AG08395 (cell line): ENCODE measurements at places on chromosomes 16 and 17.

GRCh38 chr17:77042476-77043231 lies 98.1 kb upstream of the SEC14L1 start:
- no peak for DNase-seq

DNA sequence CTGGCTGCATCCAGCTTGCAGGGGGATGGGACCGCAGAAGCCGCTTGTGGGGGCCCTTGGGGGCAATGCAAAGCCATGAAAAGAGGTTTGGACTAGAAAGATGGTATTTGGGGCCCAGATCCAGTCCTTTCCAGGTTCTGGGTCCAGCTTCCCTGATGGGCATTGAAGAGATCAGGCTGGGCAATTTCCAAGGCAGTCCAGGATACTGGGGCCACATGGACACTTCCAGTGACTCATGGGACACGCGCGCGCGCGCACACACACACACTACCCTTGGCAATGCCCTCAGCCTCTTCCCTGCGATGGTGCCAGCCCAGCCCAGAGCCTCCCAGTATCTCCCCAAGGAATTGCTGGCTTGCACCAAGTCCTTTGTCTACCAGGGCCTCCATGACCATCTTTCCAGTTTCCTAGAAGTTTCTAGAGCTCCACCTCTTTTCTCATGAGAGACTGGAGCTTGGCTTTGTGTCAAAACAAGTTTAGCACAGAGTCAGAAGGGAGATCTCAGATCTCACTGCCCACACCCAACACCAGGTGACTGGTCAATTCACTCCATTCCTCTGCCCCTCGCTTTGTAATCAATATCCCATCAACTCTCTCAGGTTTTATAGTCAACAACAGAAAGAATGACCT lies 44.3 kb downstream of the WNT3 start:
- DNase-seq = no peak

DNA sequence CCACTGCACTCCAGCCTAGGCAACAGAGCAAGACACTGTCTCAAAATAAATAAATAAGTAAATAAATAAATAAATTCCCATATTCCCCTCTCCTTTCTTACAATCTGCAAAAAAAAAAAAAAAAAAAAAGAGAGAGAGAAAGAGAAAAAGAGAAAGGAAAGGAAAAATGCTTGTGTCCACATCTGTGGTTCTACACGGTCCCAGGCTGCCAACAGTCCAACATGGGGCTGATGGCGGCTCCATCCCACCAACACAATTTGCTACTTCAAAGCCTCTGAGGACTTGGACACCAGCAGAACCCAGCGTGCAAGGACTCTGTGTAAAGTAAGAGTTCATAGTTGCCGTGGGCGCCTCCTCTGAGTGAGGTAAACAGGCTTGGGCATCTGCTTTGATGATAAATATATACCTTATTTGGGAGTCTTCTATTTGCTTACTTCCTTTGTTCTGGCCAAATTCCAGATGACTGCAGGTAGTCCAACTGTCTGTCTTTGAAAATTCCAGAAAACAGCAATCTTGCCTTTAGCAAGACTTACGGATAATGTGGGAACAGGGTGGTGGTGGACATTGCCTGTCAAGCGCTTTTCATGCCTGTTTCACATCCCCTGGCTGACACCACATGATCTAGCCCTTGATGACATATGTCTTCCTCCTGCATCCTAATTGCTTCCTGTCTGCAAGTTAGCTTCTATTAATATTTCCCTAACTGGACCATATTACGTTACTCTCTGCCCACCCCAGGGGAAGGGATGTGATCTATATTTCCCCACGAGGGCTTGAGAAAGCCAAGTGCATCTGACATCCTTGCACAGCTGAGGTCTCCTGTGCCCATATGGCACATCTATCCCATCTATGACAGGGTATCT lies 10.1 kb downstream of the LITAF start:
- DNase-seq = no peak

GRCh38 chr16:21272253-21272652 lies 5.8 kb downstream of the CRYM start:
- no peak for DNase-seq

- DNase-seq = no peak
Measured at GRCh38 chr16:89176147-89176690, 4.7 kb downstream of the CDH15 start.

- no peak for DNase-seq
Measured at GRCh38 chr16:57115514-57116182, 23.3 kb downstream of the CPNE2 start.

GRCh38 chr16:78523212-78523985 lies 423.9 kb downstream of the WWOX start:
- no peak for DNase-seq

DNA sequence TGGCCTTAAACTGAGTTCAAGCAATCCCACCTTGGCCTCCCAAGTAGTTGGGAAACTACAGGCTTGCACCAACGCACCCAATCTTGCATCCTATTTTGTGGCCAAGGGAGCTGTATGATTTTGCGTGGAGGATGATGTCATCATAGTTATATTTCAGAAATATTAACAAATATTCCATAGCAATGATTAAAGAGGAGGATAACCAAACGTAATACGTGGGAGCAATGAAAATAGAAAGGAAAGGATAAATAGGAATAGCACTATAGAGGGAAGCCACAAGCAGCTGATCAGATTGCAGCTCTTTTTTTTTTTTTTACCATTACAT lies 2.2 kb upstream of the YWHAE start:
- no peak for DNase-seq

DNA sequence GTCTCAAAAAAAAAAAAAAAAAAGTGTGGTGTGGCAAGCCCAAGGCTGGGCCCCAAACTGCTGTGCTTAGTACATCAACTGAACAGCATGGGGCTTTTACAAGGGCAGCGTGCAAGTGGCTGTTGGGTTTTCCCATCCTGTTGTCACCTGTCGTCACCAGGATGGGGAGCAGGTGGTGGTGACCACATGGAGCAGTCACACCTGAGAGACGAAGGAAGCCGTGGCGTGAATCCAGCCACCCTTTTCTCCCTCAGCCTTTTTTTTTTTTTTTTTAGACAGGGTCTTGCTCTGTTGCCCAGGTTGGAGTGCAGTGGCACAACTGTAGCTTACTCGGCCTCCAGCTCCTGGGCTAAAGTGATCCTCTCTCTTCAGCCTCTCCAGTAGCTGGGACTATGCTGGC lies 4.1 kb upstream of the MRPL58 start:
- DNase-seq = no peak

GRCh38 chr17:34639706-34640425 lies 60.5 kb downstream of the TMEM132E start:
- no peak for DNase-seq

DNA sequence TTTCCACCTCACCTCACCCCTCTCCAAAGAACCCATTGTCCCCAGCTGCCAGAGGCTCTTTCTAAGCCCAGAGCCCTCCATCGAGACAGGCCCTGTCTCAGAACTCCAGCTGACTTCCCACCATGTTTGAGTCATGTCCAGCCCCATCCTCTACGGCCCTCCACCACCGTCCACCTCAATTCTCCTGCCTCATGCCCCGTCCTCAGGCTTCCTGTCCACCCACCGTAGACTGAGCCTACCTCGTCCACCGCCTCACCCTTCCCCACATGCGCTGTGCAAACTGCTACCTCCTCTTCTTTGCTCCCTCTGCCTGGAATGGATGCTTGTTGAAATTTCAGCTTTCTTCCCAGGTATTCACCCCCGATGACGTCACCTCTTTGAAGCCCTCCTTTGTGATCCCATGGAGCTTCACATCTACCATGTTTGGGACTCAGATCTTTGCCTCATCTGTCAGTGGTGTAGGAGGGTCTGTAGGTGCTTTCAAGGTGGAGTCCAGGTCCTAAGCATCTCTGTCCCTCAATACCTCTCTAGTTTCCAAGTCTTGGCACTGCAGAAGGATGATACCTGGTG lies 149.0 kb downstream of the MRM1 start:
- DNase-seq = no peak

DNA sequence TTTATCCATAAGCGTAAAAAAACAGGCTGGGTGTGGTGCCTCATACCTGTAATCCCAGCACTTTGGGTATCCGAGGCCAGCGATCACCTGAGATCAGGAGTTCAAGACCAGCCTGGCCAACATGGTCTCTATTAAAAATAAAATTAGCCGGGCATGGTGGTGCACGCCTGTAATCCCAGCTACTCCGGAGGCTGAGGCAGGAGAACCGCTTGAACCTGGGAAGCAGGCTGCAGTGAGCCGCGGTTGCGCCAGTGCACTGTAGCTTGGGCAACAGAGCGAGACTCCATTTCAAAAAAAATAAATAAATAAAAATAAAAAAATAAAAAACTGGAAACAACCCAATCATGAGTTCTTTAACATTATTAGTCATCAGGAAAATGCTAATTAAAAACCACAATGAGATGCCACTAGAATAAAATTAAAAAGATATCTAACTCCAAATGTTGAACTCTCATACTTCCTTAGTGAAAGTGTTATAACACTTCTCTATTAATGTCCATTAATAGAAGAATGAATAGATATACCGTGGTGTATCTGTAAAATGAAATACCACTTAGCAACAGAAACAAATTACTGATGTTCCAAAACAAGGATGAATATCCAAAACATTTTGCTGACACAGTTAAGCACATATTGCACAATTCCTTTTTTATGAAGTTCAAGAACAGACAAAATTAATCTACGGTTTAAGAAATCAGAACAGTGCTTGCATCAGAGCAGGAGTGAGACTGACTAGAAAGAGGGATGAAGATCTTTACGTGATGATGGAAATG lies 13.1 kb downstream of the MPHOSPH6 start:
- peak; percentile 54 for DNase-seq

GRCh38 chr16:68079626-68080344 lies 5.4 kb upstream of the NFATC3 start:
- DNase-seq = no peak

- no peak for DNase-seq
Measured at GRCh38 chr17:44451016-44451627, 52.1 kb downstream of the GPATCH8 start.

DNA sequence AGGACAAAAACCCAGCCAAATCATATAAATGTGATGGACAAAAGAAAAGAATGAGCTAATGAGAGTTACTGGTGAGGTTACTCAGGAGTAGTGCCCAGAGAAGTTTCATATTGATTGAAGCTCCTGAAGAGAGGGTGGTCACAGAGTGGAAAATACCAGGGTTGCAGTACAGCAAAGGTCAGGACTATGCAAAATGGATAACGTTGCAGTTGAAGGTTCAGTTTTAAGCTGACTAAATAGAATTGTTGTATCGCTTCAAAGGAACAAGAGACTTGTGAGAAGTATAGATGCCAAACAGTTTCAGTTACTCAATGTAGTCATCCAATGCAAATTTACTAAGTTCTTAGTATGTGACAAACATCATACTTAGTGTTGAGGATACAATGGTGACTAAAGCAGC lies 47.1 kb downstream of the ABCA8 start:
- DNase-seq = no peak
